ENCODE measurements at places on chromosomes 1 and 21. TPM values are rescaled to one million over a fixed set of nuclear protein-coding genes. Genes with fewer than 3 reads are reported as not detected.

Gene AMIGO1
- 1.1 TPM for total RNA-seq

Gene ATP6V1G3
- not detected for total RNA-seq

Gene RHBG
- not detected for total RNA-seq

Gene SPRR2A
- total RNA-seq = not detected

Gene RGL1
- total RNA-seq = 1.2 TPM

Gene CFAP57
- total RNA-seq = 0.26 TPM

Gene ADAM30
- not detected for total RNA-seq

Gene SYNC
- 8.7 TPM for total RNA-seq

Gene ASCL5
- total RNA-seq = not detected

Gene DMRTA2
- 0.16 TPM for total RNA-seq

Gene FAM110D
- not detected for total RNA-seq

Gene TSSK3
- total RNA-seq = not detected

Gene PGLYRP3
- total RNA-seq = not detected

Gene NTMT2
- not detected for total RNA-seq

Gene ADCY10
- 0.17 TPM for total RNA-seq

Gene TNFRSF18
- total RNA-seq = not detected

Gene PROK1
- total RNA-seq = not detected

Gene ZYG11A
- total RNA-seq = 2.6 TPM

Gene C1QB
- total RNA-seq = not detected

Gene OR2T2
- total RNA-seq = not detected

Gene SLFNL1
- not detected for total RNA-seq

Gene OLIG2
- total RNA-seq = not detected

Gene NEXN
- total RNA-seq = 5.1 TPM

Gene CCDC190
- total RNA-seq = not detected

Gene KANK4
- total RNA-seq = 0.41 TPM

All from A549 treated with RU486 at 1 μM for 4 hours (cell line).